ENCODE measurements at places on chromosomes 7 and 10.

DNA sequence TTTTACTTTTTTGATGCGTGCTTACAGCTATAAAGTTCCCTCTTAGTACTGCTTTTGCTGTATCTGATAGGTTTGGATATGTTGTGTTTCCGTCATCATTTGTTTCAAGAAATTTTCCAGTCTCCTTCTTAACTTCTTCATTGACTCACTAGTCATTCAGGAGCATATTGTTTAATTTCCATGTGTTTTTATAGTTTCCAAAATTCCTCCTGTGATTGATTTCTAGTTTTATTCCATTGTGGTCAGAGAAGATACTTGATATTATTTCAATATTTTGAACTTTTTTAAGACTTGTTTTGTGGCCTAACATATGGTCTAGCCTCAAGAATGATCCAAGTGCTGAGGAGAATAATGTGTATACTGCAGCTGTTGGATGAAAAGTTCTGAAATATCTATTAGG is 75.5 kb upstream of the CREB5 start:
- H3K27me3 ChIP-seq: no peaks in the 10 kb centered on the region
- no peak overlapping the region for H3K4me3 ChIP-seq
- H3K36me3 ChIP-seq: no peaks in the 10 kb centered on the region
- DNase-seq: no peak
- no peaks in the 10 kb centered on the region for H3K4me1 ChIP-seq

GRCh38 chr7:151038951-151039849 is 9.1 kb upstream of the ASIC3 start:
- H3K27me3 ChIP-seq: no peaks in the 10 kb centered on the region
- H3K27ac ChIP-seq: no peak overlapping the region
- DNase-seq: no peak
- H3K4me3 ChIP-seq: no peak overlapping the region
- H3K4me1 ChIP-seq: no peaks in the 10 kb centered on the region

- no peaks in the 10 kb centered on the region for H3K4me1 ChIP-seq
- H3K4me3 ChIP-seq: no peak overlapping the region
- H3K27me3 ChIP-seq: no peaks in the 10 kb centered on the region
- no peak for DNase-seq
These were observed 68.4 kb downstream of the PHTF2 start for GRCh38 chr7:77866786-77867536.

DNA sequence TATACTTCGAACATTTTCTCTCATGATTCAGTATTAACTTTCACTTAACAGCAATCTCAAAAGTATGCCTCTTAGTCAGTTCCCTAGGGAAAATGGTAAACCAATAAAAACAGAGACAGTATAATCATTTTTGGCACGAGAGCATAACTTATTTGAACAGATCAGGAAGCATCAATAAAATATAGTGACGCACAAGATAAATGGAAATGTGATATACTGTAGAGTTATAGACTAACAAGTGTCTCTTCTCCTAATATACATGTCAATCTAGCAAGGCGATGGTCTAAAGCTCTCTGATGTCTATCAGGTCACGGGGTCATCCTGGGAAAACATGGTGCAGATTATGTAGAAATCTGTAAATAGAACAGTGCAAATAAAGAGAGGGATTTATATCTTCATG is 131.6 kb downstream of the HGF start:
- DNase-seq: no peak
- no peak overlapping the region for H3K27ac ChIP-seq
- H3K36me3 ChIP-seq: no peaks in the 10 kb centered on the region
- H3K4me1 ChIP-seq: no peaks in the 10 kb centered on the region
- H3K27me3 ChIP-seq: no peaks in the 10 kb centered on the region
- no peak overlapping the region for H3K4me3 ChIP-seq

GRCh38 chr10:1451941-1452340 is 285.4 kb downstream of the ADARB2 start:
- H3K4me1 ChIP-seq: no peaks in the 10 kb centered on the region
- no peak overlapping the region for H3K4me3 ChIP-seq
- H3K27ac ChIP-seq: no peak overlapping the region
- peaks cover 28% of the 10 kb centered on the region for H3K27me3 ChIP-seq
- H3K36me3 ChIP-seq: no peaks in the 10 kb centered on the region

DNA sequence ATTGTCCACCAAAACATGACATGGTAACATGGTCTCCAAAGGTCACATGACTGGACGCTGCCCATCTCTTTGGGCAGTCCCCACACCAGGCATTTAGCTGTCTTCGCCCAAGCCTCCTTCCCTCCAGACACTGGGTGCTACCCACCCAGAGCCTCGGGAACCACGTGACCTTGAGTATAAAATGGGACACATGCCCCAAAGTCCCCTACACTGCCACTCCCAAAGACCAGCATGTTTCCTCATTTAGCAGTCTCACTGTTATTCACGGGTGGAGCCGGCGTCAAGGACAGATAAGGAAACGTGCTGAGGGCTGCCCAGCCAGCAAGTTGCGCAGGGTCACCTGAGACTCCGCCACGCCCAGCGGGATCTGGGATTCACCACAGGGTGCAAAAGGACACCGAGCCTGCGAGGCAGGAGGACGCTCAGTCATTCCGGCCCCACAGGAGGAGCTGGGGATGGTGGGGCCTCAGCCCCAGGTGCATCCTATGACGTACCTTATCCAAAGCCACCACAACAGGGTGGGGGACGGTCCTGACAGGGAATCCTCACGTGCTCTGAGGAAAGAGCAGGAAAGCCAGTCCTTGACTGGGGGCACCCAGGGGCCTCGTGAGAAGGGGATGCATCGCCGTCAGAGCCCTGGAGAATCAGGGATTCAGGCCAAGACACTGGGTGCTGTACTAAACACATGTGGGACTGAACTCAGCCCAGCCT is 226.9 kb downstream of the TNS3 start:
- H3K4me1 ChIP-seq: no peaks in the 10 kb centered on the region
- H3K27ac ChIP-seq: no peak overlapping the region
- no peaks in the 10 kb centered on the region for H3K27me3 ChIP-seq
